ENCODE measurements at places on chromosomes 5 and 9.

DNA sequence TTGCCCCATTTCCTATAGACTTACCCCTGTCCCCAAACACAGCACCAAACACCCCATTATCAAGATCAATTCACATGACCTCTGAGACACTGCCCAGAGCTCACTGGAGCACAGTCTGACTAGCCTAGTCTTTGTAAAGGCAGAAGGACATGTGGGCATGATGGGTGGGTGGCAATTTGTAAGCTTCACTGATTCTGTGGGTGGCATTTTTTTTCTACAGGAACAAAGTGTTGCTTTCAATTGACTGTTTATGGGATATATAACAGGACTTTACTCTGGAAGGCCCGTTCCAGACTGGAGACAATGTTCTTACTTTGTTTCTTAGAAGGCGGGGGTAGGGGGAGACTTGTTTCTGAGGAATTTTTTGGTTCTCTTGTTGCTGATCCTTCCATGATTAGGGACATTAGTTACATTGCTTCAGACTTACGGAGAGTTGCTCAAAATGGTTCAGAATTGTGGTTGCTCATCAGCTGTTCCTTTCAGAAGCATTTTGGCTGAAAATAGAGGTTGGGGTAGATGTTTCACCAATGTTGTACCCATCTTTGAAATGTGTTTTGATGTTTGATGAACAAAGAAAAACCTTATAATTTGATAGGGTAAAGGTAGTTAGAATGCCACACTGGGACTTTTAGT lies 20.2 kb downstream of the NNT start:
- no peak for DNase-seq

- DNase-seq: no peak
Measured at GRCh38 chr9:136525841-136526499, 19.9 kb downstream of the NOTCH1 start.

- no peak for DNase-seq
Measured at GRCh38 chr5:17730421-17730820, 96.2 kb downstream of the TAF11L14 start.

GRCh38 chr5:159915904-159916840 lies at the start of gene ADRA1B:
TSS of gene ADRA1B (plus strand) at chr5:159916482. CDS start at chr5:159916906, 424 bp downstream.
- peak; percentile 28 for DNase-seq

GRCh38 chr5:10533226-10533625 lies 30.6 kb upstream of the ANKRD33B start:
- DNase-seq: no peak

GRCh38 chr5:175788155-175788787 lies 83.1 kb upstream of the CPLX2 start:
- no peak for DNase-seq

DNA sequence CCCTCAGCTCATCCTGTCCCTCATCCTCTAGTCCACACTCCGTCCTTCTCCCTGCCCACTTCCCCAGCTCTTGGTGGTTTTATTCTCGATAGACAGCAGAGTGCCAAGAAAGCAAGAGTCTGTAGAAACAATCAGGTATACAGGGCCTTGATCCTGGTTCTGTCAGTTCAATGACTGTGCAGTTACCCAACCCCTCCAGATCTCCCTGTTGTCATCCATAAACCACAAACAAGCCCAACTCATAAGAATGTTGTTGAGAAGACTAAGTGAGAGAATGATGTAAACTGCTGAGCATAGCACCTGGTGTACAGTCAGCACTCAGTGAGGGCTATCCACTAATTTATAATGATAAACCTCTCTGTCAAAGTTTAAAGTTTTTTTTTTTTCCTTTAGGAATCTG lies 31.3 kb downstream of the ISL1 start:
- DNase-seq: no peak

GRCh38 chr5:122877518-122877917 lies 32.1 kb downstream of the SNX24 start:
- DNase-seq: no peak

- no peak for DNase-seq
Measured at GRCh38 chr9:129469188-129469987, 151.5 kb downstream of the C9orf50 start.

DNA sequence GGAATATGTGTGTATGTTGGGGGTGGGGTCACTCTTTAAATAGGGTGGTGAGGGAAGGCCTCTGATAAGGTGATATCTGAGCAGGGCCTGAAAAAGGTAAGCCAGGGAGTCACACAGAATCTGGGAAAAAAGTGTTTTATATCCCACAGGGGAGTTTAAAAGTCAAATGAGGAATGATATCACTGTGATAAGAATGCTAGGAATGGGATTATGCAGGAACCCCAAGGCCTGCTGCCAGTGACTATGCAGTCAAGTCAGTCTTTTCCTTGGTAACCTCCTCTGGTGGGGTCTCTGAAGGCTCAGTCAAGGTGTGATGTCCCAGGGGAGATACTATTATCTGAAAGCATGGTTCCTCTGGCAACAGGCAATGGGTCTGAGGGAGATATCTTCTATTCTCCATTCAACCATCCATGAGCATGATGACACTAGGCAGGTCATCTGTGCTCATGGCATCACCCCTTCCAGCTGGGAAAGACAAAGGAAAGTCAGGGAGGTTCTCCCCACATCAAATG lies 53.5 kb downstream of the GRIA1 start:
- DNase-seq: no peak

DNA sequence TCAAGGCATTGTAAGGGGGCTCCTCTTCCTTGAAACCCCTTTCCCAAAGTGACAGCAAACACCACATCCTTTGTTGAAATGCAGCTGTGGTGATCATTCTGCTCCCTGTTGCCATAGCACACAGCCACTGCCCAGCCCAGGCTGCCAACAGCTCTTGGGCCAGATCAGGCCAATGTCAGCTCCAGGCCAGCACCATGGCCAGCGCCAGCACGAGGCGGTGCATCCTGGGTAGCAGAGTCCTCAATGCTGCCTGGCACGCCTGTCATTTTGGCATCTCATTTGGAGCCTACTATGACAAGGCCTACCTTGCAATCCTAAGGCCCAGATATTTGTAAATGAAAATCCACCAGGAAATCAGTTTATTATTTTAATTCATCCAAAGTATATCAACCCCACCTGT lies 390.6 kb downstream of the DNAH5 start:
- DNase-seq: no peak

- no peak for DNase-seq
Measured at GRCh38 chr5:69485471-69485870, 7.1 kb upstream of the OCLN start.

GRCh38 chr9:82091100-82091499 lies 102.5 kb downstream of the SPATA31D1 start:
- DNase-seq: no peak

DNA sequence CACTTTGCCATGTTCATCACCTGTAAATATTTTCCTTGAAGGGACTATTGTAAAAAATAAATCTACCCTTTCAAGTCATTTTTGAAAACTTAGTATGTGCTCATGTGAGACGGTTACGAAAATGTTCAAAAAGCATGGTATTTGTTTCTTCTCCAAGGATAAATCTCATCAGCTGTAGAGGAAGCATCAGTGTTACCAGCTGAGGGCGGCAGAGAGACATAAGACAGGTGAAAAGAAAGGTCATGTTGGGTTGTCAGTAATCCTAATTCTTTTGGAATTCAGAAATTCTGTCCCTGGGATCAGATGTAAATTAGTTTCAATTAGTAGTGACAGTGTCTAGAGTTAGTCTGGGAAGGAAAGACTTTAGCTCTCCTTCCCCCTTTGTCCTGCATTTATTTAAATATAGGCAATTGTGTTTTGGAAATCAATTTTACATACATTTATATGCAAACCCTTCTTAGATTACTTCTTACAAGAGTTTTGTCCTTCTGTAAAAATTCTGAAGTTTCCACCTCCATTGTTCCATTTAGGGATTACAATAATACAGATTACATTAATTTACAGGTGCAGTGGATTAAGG lies 791.9 kb upstream of the CDH6 start:
- DNase-seq: peak; percentile 8

DNA sequence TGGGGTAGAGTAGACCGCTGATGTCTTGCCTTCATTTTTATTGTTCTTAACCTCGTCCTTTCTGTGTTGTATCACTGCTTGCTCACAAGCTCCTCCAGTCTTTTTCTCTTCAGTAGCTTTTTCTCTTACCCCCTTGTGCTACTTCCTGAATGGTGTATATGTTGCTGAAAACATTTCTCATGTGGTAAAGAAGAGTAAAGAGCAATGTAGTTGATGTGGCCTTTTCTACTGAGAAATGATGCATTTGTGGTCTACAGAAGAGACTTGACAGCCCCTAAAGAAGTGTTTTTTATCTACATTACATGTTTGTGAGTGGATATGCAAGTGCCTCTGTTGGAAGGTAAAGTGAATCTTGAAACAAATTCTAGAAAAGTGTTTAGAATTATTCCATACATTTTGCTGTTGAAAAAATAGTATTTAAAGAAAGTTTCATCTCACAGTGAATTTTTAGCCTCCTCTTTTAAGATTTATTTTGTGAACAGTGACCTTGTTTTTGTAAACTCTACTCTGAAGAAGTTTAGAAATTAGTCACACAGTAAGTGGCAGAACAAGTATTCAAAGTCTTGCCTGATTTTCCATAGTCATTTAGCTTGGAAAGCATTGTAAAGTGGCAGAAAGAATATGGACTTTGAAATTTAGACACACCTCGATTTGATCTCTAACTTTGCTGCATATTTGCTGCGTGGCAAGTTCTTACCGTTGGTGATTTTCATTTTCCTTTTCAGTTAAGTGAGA lies 17.4 kb downstream of the CDC42SE2 start:
- no peak for DNase-seq

DNA sequence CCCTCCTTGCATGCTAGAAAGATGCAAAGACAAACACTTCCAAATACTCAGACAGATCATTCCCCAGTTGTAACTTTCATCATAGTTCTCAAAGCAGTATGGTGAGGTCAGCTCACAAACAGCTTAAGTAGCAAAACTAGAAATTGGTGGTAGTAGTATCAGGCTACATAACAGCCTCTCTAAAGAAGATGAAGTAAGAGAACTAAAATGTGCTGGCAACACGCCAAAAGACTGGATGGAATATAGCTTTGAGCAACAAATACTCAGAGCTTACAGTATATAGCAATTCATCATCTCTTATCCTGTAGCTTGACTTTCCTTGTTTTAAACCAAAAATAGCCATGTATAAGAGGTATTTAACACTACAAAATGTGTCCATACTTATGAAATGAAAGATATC lies 7.5 kb downstream of the PFDN1 start:
- peak; percentile 74 for DNase-seq

GRCh38 chr5:160039810-160040470 lies 31.0 kb downstream of the TTC1 start:
- DNase-seq: no peak

DNA sequence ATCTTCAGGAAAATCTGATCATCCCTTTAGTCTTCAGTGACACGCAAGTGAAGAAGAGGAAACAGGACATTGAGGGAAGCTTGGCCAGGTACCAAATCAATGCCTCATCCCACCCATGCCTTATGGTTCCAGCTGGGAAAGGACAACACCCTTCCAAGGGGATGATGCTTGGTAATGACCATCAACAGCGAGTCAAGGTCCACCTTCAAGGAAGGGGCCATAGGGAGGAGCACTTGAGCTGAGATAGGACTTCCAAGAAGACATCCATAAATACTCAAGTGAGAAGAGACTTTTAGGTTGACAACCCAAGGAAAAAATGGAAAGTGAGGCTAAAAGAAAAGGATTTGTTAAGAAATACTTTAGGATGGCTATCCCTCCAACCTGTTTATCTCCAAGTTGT lies 27.1 kb upstream of the GAS1 start:
- DNase-seq: no peak

Measured in stromal cell of bone marrow (primary cell).